ENCODE measurements at places on chromosomes 2 and 18.

GRCh38 chr18:9561759-9562158 is 52.6 kb downstream of the PPP4R1 start:
- DNase-seq: no peak

- peak; percentile 81 for DNase-seq
Observed at GRCh38 chr2:175282300-175282699, 100.8 kb upstream of the ATP5MC3 start.

DNA sequence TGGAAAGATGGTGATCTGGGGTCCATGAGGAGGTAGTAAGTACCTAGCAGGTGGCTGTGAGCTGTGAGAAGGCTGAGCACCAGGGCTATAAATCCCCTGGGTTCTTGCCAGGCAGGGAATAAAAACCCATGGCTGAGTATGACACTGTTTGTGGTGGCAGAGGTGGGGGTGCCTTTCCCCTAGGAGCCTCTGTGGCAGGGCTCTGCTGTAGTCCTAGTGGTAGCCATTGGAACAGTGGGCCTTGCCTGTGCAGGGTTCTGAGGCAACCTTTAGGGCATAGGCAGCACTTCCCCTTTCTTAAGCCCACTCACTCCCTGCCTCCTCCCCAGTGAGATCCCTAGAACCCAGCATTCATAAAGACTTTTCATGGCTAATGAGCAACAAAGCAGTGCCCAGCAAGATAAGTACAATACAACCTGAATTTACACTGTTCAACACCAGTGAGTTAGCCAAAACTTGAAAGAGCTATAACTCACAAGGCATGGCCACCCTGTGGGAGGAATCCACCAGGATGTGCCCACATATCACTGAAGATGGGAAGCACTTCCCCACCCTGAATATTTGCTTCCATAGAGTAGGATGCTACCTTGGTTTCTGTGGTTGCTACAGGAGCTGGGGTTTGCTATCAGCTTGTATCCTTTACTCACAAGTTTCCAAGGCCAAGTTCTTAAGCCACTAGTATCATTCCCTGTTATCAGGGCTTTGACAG is 100.9 kb upstream of the NEUROD1 start:
- DNase-seq: no peak

GRCh38 chr18:54710074-54710899 is 118.0 kb upstream of the RAB27B start:
- no peak for DNase-seq

GRCh38 chr2:127313406-127313805 is 19.5 kb upstream of the ERCC3 start:
- no peak for DNase-seq

DNA sequence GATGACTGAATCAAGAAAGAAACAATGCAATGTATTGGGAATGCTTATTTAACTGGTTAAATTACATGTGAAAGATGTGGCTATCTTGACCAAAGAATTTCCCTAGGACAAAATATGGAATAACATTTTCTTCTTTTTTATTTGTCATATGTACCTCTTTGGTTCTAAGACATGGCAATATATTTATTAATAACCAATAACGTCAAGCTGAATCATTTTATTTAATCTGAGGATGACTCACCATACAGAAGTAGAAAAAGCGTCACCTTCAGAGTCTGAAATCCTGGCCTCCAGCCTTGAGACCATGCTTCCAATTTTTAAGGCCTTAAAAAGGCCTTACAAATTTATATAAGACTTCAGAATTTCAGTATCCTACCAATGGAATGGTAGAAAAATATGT is 1464.9 kb downstream of the SUCLG1 start:
- no peak for DNase-seq

GRCh38 chr2:27024188-27024587 is 8.6 kb upstream of the TMEM214 start:
- DNase-seq: no peak

- no peak for DNase-seq
Observed at GRCh38 chr2:152510621-152511020, 175.6 kb downstream of the FMNL2 start.

DNA sequence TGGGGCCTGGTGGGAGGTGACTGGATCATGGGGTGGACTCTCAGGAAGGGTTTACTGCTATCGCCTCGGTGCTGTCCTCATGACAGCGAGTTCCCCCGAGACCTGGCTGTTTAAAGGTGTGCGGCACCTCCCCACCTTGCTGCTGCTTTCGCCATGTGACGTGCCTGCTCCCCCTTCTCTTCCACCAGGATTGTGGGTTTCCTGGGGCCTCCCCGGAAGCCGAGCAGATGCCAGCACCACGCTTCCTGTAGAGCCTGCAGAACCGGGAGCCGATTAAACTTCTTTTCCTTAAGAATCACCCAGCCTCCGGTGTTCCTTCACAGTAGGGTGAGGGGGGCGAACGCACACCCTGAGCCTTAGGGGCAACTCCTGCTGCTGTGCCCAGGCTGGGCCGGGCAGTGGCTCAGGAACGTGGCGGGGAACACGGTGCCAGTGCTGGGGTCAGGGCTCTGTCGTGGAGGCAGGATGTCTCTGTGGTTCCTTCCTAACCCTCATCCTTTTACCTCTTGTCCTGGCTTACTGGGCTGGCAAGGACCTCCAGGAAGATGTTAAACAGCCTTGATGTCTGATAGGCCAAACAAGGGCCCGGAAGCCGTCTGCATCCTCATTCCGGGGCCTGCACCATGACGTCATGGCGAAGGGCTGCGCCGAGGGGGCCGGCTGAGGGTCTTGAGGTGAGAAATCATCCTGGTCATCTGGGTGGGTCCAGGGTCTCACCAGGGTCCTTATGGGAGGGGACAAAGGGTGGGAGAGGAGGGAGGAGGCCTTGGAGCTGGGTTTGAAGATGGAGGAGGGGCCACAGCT is 12.7 kb downstream of the NEU4 start:
- DNase-seq: no peak

DNA sequence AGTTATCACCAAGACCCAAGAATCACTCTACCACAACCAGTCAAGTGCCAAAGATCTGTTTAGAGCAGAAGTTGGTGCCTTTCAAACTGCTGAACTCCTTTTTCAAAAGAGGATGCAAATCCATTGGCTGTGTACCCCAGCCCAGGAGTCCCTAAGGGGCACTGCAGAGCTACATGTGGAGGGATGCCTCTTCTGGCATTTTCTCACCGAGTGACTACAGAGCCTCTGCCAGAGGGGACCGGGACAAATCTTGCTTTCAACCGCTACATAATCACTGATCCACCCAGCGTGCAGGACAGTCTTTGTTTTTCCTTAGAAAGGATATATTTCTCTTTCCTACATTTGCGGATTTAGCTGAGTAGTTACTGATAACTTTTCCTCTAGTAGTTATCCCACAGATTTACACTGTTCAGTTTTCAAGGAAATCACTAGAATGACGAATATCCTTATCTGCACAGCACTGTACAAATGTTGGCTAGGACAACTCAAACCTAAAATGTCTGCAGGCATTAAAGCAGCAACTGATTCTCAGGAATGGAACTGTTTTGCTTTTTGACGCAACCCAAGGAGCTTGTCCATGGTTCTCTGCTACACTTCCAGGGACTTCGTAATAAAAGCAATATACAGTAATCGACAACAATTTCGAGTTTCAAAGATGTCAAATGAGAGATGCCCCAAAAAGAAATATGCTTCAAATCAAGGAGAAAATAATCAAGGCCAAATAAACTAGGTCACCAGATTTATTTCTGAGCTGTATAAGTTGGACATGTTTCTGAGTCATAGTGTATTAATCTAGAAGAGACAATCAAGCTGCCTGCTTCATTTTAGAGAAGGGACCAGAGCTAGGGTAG is 24.1 kb downstream of the EPB41L3 start:
- DNase-seq: no peak

- DNase-seq: no peak
Observed at GRCh38 chr18:45738660-45739059, 14.7 kb downstream of the SLC14A1 start.

GRCh38 chr2:217421834-217422233 is 562.0 kb upstream of the TNP1 start:
- no peak for DNase-seq

GRCh38 chr2:172460780-172461201 is 33.4 kb downstream of the ITGA6 start:
- DNase-seq: no peak

GRCh38 chr18:67347438-67347837 is 169.1 kb downstream of the DSEL start:
- DNase-seq: no peak

DNA sequence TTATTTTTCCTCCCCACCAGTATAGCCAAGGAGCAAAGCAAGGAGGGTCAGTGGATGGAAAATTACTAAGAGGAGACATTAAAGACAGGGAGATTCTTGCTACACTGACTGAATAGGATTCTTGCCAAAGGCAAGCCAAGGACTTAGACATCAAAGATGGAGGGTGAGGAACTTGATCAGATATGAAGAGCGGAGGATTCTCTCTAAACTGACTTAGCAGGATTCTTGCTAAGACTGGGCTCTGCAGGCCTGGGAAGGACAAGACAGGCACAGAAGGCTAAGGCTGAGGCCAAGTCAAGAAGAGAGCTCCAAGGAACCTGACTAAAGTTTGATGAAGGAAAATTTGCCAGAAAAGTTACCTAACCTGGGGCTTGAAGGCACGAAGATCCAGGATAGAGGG is 143.9 kb upstream of the RMP24 start:
- no peak for DNase-seq

DNA sequence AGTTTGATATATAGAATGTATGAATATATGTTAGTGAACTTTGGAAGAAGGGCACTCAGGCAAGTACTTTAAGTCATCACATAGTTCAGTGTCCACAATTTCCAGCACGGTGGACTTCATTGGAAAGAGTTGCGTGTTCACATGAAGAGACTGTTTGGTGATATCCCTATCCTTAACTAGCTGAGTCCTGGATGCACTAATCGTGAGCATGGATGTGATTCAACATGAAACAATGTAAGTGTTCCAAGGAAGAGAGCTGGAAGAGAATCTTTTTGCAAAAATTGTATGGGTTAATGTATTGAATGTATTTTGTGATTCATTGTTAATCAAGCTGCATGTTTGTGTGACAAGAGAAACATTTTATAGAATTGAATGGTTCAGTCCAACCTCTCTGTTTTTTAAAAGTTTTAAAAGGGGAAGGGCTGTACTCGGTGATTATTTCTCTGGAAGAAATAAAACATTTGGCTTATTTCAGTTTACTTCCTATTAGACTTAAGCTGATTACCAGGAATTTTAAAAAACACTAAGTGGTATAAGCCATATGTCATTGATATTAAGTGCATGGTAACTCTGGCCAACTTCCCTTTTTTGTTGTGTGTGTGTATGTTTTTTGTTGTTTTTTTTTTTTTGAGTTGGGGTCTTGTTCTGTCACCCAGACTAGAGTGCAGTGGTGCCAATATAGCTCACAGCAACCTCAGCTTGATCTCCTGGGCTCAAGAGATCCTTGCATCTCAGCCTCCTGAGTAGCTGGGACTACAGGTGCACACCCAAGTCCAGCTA is 8.6 kb downstream of the XRCC5 start:
- no peak for DNase-seq

GRCh38 chr2:127670055-127670956 is 5.0 kb downstream of the LIMS2 start:
- no peak for DNase-seq

GRCh38 chr2:190304404-190304803 is 15.2 kb downstream of the HIBCH start:
- DNase-seq: no peak

DNA sequence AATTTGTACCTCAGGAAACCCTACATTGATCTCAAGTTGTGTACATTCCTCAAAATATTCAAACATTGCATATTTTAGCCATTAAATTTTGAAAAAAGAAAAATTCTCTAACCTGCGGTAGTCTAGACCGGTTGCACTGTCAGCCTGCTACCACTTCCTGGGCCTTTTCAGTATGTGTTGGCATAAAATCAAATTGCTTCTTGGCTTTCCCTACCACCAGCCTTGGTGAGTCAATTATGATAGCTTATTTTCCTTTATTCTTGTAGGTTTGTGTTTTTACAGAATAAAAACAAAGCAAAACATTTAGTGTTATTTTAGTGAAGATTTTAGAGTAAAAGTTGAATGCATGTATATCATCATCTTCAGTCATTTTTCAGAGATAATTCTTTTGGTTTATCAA is 61.2 kb downstream of the FAM171B start:
- no peak for DNase-seq

GRCh38 chr2:191522478-191523120 is 155.3 kb upstream of the NABP1 start:
- DNase-seq: no peak

Data from NCI-H1436 (cell line).